ENCODE measurements at places on chromosomes 16 and 17.

DNA sequence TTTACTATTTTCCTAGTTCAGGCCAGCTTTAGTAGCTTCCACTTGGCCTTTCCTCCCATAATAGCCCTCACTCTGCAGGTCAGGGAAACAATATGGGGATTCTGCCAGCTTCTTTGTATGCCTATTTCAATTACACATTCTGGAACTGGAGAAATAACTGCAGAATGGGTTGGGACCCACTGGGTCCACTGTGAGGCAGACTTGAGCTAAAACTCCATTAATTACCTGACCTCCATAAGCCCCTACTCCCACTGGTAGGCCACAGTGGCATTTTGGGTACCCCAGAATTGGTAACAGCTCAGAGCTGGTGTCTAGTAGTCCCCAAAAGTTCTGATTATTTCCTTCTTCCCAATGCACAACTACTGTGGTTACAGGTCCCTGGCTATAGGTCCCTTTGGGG, 16.7 kb upstream of the TENT4B start:
- no peak for DNase-seq

DNA sequence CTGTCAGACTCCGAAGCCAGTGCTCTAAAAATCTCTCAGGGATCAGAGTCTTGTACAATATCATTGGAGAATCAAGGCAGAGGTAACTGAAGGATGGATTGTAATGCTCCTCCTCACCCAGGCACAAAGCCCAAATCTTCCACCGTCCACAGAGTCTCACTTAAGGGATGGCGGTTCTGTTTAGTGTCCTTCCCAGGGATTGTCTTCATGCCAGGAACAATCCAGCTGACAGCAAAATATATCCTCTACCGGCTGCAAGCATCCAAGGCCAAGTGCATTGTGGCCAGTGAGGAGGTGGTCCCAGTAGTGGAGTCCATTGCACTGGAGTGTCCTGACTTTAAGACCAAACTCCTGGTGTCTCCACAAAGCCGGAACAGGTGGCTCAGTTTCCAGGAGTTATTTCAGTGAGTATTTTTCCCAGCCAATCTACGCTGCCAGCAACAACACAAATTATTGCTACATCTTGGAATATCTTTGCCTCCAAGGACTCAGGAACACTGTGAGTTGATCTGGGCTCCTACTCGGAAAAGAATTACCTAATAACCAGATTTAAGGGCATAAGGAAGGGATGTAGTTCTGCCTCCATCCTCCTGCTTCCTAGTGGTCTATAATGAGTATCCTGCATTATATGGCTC, 13.9 kb upstream of the ACSM1 start:
- DNase-seq, result no peak

- no peak for DNase-seq
Observed at GRCh38 chr17:41020336-41020735, 6.7 kb downstream of the KRTAP1-5 start.

- DNase-seq, result peak; percentile 38
Observed at GRCh38 chr17:20008242-20009051, 712 bp upstream of the SPECC1 start.

GRCh38 chr16:84943620-84944019, 67.7 kb downstream of the ZDHHC7 start:
- DNase-seq, result no peak

DNA sequence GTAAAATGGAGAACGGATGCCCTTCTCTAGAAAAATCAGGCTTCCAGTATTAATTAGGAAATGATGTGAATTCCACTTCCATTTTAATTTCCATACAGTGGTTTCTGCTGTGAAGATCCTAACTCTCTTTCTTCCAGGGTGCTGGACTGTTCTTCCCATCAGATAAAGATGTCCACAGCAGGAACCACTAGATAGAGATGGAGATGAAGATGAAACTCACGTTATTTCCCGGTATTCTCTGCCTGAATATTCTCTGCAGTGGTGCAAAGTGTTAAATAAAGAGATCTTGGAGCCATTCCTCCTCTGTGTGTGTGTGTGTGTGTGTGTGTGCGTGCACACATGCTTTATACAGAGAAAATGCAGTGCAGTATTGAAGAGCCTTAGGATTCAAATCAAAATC, 727.5 kb downstream of the KCNJ2 start:
- DNase-seq, result no peak

GRCh38 chr16:85459529-85460251, 153.4 kb upstream of the GSE1 start:
- DNase-seq, result no peak

DNA sequence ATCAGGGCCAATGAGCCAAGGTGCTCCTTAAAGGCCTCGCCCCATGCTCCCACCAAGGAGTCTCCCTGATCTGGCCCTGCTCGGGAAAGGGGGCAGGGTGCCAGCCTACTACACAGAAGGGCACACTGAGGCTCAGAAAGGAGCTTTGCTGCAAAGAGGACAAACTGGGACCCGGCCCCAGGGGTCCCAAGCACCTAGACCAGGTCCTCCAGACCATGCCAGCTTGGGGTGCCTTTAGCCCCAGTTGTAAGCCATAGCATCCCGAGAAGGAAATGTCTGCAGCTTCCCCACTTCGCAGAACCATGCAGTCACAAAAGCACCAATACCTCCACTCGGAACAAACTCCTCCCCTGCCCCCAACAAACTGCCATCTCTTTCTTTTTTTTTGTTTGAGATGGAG, 74.8 kb upstream of the CDC42EP4 start:
- no peak for DNase-seq

DNA sequence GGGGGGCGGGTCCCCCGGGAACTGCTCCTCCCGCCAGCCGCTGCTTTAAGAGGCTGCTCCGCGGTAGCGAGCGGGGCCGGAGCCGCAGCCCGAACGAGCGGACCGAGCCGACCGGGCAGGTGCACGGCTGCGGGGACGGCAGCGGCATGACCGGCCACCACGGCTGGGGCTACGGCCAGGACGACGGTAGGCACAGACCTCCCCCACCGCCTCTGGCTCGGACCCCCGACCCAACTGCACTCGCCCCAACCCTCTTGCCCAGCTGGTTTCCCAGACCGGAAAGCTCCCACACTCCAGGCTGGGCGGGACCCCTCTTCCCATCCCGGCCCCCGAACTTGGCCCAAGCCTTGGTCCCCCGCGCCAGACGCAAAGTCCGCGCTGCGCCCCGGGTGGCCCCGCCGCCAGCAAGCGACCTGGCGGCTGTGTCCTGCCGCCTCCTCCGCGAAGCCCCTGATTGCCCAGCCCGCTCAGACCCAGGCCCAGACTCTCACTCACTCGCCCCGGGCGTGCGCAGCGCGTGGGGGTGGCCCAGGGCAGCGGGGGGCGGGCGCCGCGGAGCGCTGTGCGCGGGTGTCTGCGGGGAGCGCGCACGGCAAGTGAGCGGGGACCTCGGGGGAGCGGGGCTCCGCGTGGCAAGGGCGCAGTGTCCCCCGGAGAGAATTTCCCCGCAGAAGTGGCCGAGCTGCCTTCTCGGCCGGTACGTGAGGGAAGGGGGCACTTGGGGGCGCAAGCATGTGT, at the start of gene CA7:
Gene CA7, plus strand, starts transcription at position 73 of the 738 bp plus-strand sequence. Its CDS starts 74 bp downstream, at position 147.
- no peak for DNase-seq

- DNase-seq, result no peak
Observed at GRCh38 chr16:30054451-30054850, 11.1 kb upstream of the ALDOA start.

- no peak for DNase-seq
Observed at GRCh38 chr17:82046903-82047302, 4.7 kb downstream of the RFNG start.

GRCh38 chr16:20878682-20879147, 21.4 kb downstream of the DCUN1D3 start:
- DNase-seq, result no peak

GRCh38 chr16:72927199-72928089, 120.5 kb downstream of the ZFHX3 start:
- no peak for DNase-seq

DNA sequence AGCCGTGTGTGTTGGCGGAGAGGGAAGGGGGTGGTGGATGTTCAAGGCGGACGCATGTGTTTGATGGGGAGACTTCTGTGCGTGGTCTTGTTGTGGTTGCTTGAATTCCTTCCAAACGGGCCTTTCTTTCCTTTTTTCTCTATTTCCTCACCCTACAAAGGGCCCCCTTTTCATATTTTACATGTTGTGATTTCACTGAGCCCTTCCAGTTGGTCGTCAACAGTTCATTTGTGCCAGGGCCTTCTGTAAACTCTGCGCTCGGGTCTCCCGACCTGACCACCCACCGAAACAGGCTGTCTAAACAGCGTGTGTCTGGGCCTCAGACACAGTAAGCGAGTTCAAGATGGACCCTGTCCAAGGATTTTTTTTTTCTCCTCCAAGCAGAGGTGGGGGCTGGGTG, 228.4 kb downstream of the IRF8 start:
- no peak for DNase-seq

DNA sequence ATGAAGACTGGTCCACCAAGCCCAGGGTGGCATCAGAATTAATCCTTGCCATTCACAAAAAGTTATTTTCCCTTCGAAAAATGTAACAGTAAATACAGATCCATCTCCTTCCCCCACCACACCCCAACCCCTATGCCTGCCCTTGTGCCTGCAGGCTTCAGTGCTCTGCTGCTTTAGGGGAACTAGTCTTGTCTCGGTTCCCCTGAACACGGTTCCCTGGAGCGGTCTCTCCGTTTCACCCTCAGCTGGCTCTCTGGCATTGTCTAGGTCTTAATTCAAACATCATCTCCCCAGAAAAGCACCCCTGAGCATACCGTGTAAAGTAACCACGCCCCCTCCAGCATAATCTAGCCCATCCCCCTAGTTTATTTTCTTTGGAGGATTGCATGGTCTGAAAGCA, 25.8 kb downstream of the EMP2 start:
- DNase-seq, result no peak

DNA sequence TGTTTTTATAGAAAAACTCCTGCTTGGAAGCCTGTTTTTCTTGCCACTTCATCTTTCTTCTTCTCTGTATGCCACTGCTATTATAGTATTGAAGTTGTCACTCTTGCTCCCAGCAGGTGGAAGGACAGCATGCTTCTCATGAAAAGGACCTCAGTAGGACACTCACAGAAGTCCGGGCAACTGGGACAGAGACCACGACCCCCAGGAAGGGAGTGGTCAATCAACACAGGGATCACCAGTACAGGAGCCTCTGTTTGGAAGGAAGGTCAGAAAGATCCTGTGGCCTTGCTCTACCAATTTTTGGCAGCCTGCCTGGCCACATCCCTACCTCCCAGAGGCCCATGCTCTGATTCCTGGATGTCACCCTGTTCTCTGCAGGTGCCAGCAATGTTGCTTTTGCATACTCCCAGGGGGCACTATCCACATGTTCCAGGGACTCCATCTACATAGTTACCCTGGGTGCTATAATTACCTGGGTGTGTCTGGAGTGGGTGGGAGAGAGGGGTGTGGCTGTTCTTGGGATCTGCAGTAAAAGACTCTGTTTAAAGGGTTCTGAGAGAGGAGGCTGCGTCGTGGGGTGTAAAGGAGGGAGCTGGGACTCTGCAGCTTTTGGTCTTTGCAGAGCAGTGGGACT, 13.7 kb upstream of the AKAP10 start:
- no peak for DNase-seq

DNA sequence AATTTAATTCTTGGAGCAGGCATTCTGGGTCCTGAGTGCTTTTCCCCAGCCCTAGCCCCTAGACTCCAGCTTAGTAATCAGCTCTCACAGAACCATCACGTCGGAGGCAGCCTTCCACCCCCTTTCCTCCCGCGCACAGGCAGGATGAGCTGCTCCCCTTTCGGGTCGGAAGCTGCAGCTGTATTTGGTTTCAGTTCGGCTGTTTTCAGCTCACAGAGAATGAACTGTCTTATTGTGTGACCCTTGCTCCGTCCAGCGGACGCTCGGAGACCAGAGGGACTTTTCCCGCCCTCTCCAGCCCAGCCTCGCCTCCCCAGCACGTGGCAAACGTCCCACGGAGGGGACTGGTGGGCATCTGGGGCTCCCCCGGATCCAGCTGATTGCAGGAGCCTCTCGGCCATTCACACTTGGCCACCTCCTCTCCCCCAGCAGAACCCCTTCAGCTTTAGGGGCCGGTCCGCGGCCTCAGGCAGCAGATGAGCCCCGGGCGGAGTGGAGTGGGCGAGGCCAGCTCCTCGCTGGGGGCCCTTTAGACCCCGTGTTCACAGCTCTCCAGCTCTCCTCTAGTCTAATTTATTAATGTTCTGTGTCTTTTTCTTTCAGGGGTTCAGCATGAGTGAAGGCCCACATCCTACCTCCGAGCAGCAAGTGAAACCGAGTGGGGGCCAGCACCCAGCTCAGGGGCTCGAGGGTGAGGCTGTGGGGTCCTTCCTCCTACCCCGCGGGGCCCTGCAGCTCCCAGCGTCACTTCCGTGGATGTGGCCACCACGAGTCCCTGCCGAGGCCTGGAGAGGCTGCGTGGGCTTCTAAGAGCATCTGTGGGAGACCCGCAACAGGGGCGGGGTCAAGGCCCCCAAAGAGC, 863 bp upstream of the UTS2R start:
- DNase-seq, result no peak

- no peak for DNase-seq
Observed at GRCh38 chr16:20660325-20660724, 37.2 kb downstream of the ACSM1 start.

- no peak for DNase-seq
Observed at GRCh38 chr16:1343428-1344242, 8.0 kb downstream of the TSR3 start.

DNA sequence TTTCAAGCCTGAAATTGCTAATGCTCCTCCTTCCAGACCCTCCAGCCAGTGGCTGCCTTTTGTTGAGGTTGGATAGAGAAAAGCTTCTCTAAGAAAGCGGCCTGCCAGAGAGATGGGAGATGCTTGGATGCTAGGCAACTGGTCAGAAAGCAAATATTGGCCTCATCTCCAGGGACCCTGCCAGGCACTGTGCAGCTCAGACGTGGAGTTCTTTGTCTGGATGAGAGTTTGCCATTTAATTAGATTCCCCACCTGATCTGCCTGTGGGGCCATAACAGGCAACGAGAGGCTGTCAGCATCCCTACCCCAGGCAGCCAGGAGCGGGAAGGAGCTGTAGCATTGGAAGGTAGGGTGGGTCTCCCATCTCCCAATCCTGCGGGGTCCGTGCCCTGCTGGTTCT, 52.7 kb downstream of the ASIC2 start:
- no peak for DNase-seq

DNA sequence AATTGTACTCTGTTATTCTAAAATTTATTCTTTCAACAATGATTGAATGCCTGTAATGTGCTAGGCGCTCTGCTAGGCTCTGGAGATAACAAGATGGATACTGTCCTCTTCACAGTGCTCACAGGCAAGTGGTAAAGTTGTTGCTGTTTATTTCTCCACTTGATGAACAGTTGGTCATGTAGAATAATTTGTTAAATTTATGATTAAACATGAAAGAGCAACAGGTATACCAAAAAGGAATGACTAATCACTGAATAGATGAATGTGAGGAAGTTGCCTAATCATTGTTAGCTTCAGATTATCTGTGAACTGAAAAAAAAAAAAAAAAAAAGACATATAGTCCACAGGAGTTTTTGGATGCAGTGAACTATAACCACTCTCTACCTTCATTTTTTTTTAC, 62.3 kb downstream of the NFATC3 start:
- no peak for DNase-seq
